Activated T-cell treated with anti-CD3 and anti-CD28 coated beads, Interleukin-2, amount 50 U/mL, for 48 hours (primary cell): ENCODE measurements at places on chromosomes 1 and 21.
A peak's percentile ranks its signal among the peaks of the same experiment; 100 is the strongest.

DNA sequence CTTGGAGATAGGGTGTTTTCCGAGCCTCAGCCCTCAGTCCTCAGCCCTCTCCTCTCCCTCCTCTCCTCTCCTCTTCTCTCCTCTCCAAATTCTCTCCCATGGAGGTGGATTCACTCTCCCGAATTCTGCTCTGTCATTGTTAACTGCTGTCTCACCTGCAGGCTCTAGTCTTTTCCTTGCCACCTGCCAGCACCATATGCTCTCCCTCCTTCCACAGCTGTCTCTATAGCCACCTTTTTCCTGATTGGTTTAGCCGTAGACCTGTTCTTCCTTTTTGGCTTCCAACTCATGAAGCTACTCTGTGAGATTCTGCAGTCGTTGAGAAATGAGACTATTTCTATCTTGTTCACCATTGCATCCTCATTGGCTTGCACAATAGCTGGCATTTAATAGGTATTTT, 19.7 kb downstream of the COG2 start:
- no peak for DNase-seq

- DNase-seq = peak; percentile 51
Measured at GRCh38 chr1:151984313-151984956, 9.2 kb downstream of the S100A10 start.

DNA sequence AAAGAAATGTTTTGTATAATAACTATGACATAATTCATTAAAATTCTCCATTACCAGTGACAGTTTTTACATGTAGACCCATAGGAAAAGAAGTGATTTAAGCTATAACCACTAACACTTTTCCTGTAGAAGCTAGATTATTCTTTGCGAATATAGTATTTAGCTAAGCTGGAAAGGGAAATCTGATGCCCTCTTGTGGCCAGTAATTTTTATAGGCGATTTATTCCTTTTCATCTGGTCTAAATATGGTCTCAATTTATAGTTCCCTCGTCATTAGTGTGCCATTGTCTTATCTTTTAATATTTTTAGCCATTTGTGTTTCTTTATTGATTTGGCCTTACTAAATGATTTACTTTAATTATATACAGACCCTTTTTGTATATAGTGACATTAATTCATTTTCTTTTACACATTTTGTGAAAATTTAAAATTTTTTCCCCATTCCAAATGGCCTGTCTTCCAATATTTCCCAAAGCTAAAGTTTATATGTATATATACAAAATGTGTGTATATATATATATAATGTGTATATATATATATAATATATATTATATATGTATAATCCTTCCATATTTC, 26.7 kb downstream of the BTG3 start:
- DNase-seq = no peak

GRCh38 chr1:92993581-92993980, 32.3 kb upstream of the DIPK1A start:
- no peak for DNase-seq

DNA sequence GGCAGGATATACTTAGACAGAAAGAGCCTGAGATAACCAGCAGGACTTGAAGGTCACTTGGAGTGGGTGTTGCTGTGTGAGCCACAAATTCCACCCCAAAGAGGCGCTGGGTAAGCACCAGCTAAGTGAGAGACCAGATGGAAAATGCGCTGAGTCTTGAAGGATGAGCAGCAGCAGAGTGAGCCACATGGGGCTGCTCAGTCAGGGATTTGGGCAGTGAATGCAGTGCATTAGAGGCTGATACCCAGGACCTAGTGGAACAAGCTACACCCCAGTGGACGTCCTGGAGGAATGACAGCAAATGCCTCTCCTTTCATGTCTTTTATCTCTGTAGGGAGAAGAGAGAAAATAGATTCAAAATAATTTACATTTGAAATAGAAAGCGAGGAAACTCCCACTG, 11.3 kb downstream of the GRIK1 start:
- DNase-seq = no peak

- DNase-seq = no peak
Measured at GRCh38 chr1:31374511-31375196, 1.8 kb upstream of the FABP3 start.

- no peak for DNase-seq
Measured at GRCh38 chr1:85898861-85899260, 190.6 kb upstream of the ZNHIT6 start.

GRCh38 chr1:204894606-204895005, 23.9 kb downstream of the NFASC start:
- DNase-seq = no peak

- DNase-seq = no peak
Measured at GRCh38 chr1:151511636-151512215, 539 bp downstream of the CGN start.

- no peak for DNase-seq
Measured at GRCh38 chr1:28642056-28642846, 616 bp downstream of the TAF12 start.

- DNase-seq = no peak
Measured at GRCh38 chr1:29641921-29642320, 405.6 kb downstream of the PTPRU start.

DNA sequence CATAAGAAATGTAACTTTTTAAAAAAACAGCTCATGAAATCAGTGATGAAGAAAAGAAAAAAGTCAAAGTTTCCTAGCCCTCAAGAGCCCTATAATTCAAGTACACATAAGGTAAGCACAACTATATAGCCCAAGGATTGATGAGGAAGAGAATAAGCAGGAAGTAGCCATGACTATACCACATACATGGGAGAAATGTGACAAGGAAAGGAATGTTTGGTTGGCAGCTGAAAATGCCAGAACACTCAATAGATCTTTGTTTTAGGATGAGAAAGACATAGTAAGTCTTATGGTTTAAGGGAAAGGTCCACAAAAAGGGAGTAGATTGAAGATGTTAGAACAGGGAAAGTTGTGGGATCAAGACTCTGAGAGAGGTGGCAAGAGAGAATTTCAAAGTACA, 5.7 kb downstream of the DOCK7 start:
- DNase-seq = no peak

DNA sequence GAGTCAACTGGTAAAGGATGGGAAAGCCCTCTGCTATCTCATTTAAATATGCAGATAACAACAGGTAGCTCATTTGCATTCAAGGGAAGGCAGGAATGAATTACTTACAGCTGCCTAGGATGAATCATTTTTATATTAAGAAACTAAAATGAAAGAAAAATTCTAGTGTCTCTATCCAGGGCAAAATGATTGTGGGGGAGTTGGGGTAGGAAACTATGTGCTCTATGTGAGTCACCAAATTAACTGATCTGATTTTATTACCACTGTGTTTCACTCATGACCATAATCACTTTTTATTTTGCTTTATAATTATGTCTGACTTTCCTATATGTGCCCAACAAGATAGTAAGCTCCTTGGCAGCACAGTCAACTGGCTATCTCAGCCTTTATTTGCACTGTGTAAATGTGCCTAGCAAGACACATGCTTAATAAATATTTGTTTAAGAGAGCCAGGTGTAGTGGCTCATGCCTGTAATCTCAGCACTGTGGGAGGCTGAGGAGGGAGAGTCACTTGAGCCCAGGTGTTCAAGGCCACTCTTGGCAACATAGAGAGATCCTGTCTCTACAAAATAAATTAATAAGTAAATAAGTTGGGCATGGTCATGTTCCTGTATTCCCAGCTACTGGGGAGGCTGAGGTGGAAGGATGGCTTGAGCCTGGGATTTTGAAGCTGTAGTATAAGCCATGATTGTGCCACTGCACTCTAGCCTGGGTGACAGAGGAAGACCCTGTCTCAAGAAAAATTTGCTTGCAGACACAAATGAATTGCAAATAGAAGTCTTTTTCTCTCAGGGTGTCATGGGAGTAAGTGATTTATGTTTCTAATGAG, 84.1 kb downstream of the SPAG17 start:
- no peak for DNase-seq

DNA sequence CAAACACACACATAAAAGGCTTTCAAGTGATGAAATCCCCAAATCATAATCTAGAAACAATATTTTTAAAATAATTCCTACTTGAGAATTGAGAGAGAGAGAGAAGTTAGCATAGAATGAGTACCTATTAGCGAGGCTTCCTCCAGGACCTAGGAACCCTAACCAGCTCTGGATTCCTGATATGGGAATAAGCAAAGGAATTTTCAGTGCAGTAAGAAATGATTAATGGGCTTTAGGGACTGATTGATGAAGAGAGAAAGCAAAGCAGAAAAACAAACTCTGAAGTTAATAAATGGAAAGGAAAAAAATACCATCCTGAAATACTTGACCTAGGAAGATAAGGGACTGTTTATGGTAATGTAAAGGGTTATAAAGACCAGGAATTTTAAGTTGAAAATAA, 60.6 kb downstream of the WARS2 start:
- DNase-seq = no peak

DNA sequence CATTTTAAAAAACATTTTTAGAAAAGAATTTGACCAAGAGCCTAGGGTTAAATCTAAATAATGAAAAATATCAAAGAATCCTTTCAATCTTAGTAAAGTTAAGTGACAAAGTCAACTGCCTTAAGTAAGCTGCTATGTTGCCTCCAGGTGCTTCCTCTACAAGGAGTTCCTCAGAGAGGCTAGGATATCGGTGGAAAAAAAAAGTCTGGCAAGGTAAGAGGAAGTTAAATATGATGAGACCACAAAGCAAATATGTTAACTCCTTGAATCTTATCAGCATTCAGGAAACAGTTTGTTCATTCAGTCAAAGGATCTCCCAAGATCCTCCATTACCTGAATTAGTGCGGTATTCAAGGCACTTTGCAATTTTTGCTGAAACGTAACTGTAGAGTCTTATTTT, 563.5 kb downstream of the PTPRC start:
- DNase-seq = no peak

GRCh38 chr1:217896490-217896889, 265.3 kb downstream of the SPATA17 start:
- no peak for DNase-seq

- DNase-seq = no peak
Measured at GRCh38 chr1:81113688-81114087, 687.0 kb upstream of the ADGRL2 start.

DNA sequence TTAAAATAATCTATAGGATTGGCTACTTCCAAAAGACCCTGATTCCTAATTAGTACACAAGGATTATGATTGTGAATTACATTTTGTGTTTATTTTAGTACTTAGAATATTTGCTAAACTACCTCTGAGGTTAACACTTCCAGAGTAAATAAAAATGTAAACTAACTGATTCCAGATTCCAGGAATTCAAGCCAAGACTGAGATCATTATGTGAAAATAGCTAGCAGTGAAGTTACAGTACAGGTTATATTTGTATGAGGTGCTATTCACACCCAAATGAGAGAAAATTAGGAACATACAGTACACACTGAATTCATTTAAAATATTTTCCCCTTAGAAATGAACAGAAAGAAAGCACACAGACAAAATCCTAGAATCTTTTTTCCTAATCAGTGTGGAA, 28.8 kb downstream of the TTLL7 start:
- no peak for DNase-seq

GRCh38 chr1:31910933-31911332, 27.2 kb downstream of the PTP4A2 start:
- no peak for DNase-seq

GRCh38 chr1:173255214-173255813, 48.2 kb upstream of the TNFSF4 start:
- no peak for DNase-seq

DNA sequence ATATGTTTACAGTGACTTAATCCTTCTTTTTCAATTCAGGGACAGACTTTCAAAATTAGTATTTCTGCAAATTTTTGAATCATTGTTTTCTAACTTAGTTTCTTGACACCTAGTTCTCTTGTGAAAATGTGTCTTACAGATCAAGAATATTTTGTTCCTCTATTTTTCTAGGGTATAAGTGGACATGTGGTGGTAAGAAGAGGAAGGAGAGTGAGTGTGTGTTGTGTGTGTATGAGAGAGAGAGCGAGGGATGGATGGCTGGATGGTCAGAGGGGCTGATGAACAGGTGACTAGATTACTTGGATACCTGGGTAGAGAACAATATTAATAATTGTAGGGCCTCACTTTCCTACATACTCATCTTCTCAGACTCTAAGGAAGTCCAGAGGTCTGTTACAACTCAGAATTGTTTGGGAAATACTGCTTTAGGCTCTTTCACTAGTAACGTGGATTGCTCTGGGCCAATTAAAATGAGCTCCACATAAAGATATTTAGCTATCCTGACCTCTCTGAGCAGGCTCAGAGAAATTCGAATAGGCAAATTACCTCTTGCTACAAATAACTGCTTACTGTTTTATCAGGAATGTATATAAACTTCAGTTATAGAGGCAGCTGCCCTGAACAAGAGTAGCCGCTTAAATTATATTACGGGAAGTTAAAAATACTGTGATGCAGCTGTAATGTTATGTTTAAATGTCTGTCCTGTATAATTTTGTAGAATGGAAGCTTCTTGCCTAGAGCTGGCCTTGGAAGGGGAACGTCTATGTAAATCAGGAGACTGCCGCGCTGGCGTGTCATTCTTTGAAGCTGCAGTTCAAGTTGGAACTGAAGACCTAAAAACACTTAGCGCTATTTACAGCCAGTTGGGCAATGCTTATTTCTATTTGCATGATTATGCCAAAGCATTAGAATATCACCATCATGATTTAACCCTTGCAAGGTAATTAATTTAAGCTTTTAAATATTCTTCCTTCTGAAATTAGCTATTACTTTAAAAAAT, 19.7 kb downstream of the GPSM2 start:
- no peak for DNase-seq

- no peak for DNase-seq
Measured at GRCh38 chr1:8096105-8097011, 70.2 kb upstream of the ERRFI1 start.

DNA sequence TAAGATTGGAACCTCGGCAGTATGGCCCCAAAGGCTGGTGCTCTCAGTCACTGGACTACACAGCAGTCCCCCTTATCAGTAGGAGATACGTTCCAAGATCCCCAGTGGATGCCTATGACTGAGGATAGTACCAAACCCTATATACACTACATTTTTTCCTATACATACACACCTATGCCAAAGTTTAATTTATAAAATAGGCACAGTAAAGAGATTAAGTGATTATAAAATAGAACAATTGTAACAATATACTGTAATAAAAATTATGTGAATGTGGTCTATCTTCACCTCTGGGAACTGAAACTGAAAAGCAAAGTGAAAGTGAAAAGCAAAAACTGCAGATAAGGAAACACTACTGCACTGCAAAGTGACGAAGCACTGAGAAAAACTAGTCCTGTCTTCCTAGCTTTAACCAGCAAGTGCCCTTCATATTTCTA, 96.8 kb downstream of the INTS7 start:
- no peak for DNase-seq
